Effector memory CD4-positive, alpha-beta T cell (primary cell): ENCODE measurements at places on chromosomes 7 and 10.

GRCh38 chr10:120540486-120540885 is 83.5 kb downstream of the PLPP4 start:
- no peak for DNase-seq

DNA sequence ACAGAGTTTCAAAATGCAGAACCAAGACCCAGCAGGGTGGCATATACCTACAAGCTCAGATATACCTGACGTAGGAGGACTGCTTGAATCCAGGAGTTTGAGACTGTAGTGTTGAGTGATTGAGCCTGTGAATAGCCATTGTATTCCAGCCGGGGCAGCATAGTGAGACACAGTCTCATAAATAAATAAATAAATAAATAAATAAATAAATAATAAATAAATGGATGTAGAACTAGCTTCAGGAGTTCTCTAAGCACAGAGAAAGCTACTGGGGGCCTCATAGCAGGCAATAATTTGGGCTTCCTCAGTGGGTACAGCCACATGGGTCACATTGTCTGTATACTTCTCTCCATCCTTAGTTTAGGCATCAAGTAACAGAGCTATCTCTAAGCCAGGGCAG is 906.8 kb downstream of the LRMDA start:
- no peak for DNase-seq

DNA sequence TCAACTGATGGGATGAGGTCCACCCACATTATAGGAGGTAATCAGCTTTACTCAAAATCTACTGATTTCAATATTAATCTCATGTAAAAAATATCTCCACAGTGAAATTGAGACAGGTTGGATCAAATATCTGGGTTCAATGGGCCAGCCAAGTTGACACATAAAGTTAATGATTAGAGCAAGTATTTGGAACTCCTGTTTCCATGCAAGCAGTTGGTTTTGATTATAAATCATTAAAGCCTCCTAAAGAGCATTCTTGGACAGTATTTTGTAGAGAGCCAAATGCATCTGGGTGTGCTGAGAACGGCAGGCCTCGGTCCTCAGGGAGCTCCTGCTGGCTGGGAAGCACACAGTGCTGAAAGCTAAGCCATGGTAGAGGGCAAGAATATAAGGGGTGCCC is 126.9 kb upstream of the BTBD16 start:
- DNase-seq = no peak

DNA sequence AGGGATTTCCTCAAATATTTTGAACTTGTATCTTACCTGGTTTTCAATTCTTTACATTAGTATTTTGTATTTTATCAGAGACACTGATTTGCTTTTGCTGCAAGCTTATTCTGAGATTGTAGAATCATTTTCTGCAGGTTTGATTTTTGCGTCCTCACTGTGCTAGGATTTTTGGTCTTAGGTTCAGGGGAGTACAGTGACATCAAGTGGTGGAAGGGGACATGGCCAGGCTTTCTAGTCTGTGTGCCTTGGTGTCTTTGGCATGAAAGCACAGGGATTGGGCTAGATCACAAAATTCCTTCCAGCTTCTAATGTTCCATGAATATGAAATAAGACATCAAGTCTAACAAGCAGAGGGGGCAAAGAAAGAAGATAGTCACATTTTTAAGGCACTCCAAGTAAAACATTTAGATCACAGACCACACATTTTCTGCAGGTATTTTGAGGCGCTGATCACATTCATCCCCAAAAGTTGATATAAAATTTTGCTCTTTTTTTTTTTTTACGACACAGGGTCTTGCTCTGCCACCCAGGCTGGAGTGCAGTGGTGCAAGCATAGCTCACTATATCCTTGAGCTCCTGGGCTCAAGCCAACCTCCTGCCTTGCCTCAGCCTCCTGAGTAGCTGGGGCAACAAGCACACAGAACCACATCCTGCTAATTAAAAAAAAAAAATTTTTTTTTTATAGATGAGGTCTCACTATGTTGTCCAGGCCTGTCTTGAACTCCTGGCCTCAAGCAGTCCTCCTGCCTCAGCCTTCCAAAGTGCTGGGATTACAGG is 124.4 kb downstream of the PON1 start:
- DNase-seq = no peak

GRCh38 chr10:62268027-62268398 is 631 bp downstream of the RTKN2 start:
- no peak for DNase-seq

DNA sequence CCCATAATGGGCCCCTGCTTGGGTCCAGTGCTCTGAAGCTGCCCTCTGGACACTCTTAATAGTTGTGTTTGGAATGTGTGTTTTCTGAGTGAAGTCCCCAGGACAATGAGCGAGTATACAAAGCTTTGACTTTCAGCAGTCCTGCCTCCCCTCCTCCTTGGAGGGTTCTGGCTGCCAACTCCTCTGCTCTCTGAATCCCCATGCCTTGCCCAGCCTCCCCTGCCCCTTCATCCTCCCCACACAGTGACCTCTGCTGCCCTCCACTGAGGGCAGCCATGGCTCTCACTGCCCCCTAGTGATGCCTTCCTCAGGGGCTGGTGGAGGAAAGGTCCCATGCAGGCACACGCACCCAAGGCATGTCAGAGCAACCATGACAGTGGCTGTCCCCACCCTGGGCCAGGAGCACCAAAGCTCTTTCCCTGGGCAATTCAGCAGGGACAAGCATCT is 40.9 kb downstream of the FRMPD2 start:
- no peak for DNase-seq

DNA sequence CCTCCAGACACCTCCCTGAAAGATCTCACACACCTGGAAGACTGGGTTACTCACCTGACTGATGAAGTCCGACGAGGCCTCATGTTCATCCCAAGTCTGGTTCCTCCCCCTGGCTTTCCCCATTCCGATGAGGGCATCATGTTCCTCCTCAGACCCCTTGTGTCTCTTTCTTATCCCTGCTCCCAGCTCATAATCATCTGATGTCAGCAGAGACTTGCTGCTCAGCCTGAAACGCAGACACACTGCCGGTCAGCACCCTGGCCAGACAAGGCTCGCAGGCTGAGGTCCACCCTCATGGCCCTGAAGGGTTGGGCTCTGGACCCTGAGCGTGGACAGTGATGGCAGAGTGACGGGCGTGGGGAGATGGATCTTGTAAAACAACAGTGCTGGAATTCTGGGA is 64.3 kb downstream of the TNRC18 start:
- no peak for DNase-seq

GRCh38 chr10:117860823-117861222 is 185.9 kb downstream of the RAB11FIP2 start:
- DNase-seq = no peak

DNA sequence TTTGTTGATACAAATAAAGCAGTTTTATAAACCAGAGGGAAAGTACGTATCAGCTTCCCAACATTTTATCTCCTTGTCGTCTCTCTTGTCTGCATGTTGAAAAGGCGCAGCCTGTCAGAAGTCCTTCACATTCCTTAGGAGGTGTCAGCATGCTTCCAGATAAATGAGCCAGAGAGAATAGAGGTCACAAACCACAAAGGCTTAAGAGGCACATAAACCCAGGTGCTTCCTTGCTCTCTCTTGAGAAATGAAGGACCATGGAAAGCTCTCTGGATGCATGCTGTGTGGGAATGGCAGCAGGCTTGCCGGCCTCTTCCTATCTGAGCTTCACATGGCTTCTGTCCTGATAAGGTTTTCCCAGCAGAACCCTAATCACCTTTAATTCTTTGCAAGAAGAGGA is 448.5 kb downstream of the XPNPEP1 start:
- no peak for DNase-seq

DNA sequence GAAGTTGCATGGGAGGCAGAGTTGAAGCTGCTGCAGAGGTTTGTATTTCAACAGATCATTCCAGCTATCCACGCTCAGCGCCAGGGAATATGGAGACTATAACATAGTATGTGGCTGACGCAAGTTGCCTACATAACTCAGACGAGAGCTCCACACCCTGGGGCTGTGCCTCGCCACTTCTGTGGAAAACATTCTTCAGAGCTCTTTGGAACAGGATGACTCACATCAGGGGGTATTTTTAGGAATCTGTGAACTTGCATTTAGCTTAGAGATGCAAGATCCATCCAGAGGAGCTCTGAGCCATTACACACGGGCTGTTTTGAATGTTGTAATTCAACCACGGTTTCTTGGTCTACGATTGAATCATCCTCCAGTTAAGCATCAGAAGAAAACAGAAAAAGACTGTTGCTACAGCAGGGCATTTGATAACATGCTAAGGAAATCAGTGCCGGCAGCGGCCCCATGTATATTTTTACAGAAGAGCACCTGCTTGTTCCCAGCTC is 481.5 kb upstream of the AKR1E2 start:
- no peak for DNase-seq

DNA sequence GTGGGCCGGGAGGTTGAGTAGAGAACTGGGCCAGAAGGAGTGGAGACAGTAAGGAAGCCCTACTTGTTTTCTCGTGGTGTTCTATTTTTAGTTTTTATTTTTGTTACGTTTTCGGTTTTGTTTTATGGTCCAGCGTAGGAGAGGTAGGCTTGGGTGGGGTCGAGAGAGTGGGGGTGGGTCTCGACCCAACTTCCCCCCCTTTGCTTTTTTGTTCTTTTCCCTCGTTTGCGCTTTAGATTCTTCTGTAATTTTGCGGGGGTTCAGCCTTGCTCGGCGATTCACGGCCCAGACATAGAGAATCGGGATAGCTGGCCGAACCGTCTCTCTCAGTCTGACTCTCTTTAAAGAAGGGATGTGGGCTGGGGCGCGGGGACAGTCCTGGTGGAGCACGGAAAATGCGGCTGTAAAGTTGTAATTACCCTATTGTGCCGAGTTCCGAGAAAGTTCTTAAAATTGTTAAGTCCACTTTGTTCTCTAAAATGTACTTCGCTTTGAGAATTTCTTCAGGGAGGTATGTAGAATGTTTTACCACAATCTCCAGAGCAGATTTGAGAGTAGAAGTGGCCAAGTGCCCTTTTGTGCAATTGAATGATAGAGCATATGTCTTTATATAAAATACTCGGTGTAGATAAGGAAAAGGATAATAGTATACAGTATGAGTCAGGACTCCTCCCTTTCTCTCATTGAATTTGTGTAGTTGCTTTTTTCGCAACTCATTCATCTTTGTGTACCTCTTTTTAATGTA is 816 bp downstream of the DMTF1 start:
- peak; percentile 9 for DNase-seq

DNA sequence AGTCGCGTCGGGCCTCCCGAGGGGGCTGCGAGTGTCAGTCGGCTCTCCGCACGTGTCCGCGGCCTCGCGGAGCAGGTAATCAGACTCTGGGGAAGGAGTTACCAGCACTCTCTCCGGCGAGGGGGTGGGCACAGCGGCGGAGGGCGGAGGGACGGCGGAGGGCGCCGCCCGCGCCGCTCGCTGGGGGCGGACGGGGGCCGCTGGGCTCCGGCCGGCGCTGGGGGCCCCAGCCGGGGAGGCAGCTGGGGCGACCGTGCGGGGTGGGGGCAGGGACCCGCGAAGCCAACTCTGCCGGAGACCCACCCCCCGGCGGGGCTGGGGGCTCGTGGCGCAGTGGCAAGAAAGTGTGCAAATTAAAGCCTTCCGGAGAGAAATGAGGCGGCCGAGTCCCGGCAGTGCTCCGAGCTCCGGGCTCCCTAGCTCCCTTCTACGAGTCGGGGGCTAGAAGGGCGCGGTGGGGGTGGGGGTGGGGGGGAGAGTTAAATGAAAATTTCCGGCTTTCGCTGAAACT is at the start of gene CDK6:
TSS of gene CDK6 (minus strand) at position 85 of the 511 bp plus-strand sequence. CDS start 3,250 bp downstream, outside the sequence.
- DNase-seq = peak; percentile 37

GRCh38 chr7:49389871-49390479 is 383.5 kb upstream of the VWC2 start:
- no peak for DNase-seq

GRCh38 chr10:60224066-60224705 is 165.5 kb downstream of the ANK3 start:
- no peak for DNase-seq

DNA sequence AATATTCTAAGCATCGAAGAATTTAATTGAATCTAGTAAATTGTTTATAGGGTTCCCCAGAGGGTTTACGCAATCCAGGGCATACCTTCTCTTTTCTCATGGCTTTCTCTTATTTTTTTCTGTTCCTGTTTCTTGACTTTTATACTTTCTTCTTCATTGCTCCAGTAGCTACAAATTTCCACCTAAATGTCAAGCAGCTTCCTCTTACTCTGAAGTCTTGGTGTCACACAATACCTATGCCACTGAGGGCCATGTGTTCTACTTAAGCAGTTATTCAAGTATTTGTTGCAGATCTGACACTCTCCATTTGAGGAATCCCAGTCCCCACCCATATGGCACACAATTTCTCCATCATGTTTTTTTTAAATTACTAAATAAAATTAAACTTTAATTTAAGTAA is 343.1 kb upstream of the MBL2 start:
- DNase-seq = no peak

DNA sequence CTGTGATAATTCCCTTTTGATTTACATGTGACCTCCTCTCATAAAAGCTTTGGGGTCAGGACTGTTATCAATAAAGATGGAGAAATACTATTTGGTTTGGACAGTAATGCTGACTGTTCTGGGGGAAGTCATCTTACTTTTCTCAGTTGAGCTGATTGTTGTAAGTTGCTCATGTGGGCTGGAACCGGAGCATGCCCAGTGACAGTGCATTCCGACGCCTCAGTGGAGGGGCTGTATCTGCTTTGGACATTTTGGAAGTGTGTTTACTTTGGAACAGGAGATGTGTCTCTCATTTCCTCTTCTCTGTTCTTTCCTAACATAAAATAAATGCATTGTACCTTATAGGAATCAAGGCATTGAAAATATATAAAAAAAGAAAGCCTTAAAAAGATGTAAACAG is 30.1 kb downstream of the RBM33 start:
- no peak for DNase-seq

DNA sequence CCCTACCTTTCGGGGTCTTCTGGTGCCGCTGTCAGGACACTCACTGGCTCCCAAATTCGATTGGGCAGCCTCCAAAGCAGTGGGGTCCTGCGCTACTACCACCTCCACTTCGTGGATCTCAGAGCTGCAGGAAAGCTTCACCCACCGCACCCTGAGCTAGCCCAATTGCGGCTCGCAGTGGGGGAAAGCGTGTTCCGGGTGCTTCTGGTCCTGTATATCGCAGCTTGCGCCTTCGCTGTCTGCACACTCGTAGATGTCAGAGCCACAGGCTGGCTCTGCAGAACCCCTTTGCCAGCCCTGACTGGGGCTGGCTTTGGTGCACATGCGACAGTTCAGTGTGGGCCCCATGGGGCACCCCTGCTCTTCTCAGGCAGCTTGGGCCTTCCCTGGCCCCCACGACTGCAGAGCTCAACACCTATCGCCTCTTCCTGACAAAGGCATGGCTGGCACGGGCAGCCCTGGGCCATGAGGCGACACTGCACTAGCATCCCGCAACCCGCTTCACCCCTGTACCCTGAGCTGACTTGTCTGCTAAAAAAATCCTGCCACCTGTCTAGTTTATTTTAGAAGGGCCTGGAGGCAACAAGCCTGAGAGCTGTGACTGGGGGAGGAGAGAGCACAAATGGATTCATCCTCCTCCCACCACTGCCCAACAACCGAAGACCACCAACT is 78.7 kb upstream of the ABI1 start:
- DNase-seq = no peak

DNA sequence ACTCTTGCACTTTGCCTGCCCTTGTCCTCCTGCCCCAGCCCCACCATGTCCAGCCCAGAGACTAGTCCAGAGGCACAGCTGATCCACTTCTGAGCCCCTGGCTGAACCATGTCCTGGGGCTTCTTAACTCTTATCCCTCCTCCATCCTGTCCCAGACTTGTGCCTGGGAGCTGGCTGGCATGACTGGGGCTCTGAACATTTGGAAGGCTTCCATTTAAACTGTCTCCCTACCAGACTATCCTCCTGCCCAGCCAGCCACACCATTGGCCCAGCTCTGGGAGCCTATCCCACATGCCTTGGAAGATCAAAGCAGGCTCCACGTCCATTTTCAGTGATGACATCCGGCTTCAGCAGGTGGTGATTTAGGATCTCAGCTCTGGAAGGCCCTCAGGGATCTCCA is 57.4 kb downstream of the FAM241B start:
- no peak for DNase-seq

- DNase-seq = no peak
These were observed 5.4 kb upstream of the STK17A start for GRCh38 chr7:43577485-43577951.
